ENCODE measurements at places on chromosomes 1 and 21. TPM values are rescaled to one million over a fixed set of nuclear protein-coding genes. Genes with fewer than 3 reads are reported as not detected.

- peak; percentile 16 for DNase-seq
Measured at GRCh38 chr1:107139833-107140702, 771 bp upstream of the NTNG1 start.

GRCh38 chr1:108572182-108572581, 12.3 kb downstream of the EEIG2 start:
- DNase-seq = no peak

DNA sequence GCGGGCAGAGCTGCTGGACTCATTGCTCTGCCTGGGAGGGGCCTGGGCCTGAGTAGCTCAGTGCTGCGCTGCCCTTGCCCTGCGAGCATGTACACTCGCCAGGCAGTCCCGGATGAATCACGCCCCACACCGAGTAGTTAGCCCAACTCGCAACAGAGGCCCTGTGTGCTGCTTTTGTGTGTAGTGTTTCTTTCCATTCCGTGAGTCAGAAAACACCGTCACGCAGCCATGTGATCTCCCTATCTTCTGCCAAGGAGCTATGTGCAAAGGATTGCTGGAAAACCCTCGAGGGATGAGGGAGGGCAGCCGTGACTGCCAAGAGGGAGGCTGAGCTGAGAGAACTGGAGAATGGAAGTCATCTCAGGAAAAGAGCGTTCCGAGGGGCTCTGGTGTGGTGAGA, 37.3 kb downstream of the NENF start:
- DNase-seq = peak; percentile 91

- DNase-seq = no peak
Measured at GRCh38 chr1:230211436-230212145, 144.6 kb downstream of the GALNT2 start.

DNA sequence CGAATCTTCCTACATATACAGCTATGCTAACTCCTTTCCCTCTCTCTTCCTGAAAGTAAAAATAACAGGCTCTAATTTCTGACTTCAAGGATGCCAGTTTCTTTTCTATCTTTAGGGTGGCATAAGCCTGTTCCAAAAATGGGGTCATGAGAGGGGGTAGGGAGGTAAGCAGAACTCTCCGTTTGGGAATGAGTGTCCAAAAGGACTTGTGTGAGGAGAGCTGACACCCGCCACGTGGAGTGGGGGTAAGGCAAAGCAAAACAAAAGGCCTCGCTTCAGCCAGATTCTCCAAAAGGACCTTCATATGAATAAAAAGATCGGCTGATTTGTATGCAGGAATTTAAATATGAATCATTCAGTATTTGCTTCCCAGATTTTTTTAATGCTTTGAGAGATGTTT, 28.6 kb downstream of the PLPPR4 start:
- no peak for DNase-seq

GRCh38 chr1:167538657-167539056, 14.9 kb downstream of the CREG1 start:
- peak; percentile 37 for DNase-seq

DNA sequence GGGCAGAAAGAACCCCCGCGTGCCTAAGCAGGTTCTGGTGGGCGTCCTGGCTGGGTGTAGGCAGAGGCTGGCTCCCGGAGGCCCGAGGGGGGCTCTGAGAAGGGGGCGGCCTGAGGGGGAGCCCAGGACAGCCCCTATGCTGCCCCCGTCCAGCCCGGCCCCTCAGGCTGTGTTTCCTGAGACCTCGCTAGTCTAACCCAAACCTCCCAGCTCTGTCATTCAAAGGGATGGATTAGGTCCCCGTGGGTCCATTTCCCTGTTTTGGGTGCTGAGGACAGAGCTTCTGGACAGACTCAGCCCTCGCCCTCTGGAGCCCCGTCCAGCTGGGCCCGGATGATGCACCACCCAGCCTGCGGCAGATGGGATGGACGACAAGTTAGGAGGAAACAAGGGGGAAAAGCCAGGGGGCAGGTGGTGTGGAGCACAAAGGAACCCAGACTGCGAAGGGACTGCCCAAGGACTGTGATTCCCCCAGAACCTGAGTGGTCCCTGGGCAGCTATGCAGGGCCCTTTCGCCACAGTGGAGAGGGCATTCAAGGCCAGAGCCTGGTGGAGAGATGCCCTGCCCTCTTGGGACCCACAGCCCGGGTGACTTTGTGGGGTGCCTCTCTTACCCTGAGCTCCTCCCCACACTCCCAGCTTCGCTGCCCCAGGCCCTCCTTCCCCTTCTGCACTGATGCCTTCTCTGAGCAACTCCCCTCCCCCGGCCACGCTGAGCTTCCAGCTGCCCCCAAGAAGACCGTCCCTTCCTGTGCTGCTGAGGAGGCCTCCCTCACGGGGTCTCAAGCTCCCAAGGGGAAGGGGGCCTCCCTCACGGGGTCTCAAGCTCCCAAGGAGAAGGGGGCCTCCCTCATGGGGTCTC, 2.8 kb downstream of the HES4 start:
- no peak for DNase-seq

GRCh38 chr1:158324395-158324794, 6.9 kb downstream of the CD1B start:
- no peak for DNase-seq

DNA sequence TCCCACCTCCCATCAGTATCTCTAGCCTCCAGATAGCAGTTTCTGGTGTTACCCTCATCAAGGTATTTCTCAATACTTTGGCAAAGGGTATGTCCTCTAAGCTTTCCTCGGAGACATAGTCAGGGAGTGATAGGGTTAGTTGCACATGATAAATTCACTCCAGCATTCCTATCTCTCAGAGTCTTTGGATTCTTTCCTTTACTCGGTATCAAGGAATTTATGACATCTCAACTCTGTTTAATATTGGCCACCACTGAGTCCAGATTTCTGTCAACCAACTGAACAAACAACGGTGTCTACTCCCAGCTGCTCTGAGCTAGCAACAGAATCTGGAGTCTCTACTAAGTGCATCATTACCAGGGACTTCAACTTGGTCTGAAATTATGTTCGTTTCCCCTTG, 233.4 kb downstream of the TM2D1 start:
- DNase-seq = peak; percentile 7

DNA sequence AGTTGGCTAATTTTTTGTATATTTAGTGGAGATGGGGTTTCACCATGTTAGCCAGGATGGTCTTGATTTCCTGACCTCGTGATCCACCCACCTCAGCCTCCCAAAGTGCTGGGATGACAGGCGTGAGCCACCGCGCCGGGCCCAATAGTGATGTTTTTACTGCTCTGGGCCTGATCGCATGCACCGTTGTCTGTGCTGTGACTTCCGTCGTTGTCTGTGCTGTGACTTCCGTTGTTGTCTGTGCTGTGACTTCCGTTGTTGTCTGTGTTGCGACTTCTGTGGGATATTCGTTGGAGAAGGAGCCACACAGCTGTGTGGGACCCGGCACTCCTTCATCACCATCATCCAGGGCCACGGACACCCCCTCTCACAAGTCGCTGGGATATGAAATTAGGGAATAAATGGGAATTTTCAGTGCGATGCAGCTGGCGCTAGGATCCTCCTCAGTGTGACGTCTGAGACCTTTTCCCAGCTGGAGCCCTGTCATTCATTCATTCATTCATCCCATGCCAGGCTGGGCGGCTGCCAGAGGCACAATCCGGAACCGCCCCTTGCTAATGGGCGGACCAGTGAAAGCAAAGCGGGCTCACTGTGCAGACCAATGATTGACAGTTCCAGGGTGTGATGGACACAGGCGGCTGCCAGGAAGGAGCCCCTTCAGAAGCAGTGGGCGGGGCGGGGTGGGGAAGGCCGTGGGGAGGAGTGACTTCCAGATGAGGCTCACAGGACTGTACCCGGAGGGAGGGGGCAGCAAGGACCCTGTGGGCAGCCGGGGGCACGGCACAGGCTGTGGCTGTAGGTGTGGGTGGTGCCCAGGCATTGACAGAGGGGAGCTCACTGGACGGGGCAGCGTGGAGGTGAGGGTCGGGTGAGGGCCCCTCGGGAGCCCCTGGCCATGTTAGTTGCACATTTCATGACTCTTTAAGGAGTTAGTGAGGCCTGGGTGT, 48.9 kb downstream of the PRKCZ start:
- DNase-seq = no peak

- DNase-seq = no peak
Measured at GRCh38 chr1:160863061-160863773, 530 bp upstream of the CD244 start.

DNA sequence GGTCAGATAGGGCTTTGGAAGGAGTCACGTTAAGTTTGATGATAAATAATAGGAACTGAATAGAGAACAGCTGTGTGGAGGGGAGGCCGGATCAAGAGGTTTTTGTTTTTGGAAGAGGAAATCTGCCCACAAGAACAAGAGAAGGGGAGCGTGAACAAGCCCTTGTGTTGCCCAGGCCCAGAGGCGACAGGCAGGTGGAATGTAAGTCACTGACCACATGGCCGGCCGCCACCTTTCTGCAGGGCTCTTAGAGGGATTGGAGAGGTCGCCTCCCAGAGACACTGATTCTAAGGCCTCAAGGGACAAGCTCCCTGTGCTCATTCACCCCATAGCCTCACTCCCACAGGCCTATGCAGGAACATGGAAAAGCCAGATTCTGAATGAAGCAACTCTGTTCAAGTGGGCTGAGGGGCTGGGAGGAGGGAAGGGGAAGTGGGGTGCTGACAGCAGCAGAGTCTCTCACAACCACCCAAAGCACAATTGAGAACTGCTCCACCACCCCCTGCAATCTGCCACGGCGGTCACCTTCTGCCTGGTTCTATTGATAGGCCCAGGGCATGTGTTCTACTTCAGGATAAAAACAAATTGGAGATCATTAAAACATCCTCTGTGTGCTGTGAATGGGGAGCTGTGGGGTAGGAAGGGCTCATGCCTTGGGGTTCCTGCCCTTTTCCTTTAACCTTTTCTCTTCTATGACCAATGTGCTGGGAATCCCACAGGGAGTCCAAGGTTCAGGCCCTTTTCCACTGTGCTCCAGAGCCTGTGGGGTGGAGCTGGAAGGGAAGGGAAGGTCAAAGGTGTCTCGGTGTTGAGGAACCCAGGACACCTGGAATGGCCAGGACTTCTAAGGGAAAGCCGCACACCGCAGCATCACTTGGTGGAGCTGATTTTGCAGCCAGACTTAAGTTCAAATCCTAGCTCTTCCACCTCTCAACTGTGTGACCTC, 63.3 kb upstream of the PARP1 start:
- DNase-seq = peak; percentile 26

DNA sequence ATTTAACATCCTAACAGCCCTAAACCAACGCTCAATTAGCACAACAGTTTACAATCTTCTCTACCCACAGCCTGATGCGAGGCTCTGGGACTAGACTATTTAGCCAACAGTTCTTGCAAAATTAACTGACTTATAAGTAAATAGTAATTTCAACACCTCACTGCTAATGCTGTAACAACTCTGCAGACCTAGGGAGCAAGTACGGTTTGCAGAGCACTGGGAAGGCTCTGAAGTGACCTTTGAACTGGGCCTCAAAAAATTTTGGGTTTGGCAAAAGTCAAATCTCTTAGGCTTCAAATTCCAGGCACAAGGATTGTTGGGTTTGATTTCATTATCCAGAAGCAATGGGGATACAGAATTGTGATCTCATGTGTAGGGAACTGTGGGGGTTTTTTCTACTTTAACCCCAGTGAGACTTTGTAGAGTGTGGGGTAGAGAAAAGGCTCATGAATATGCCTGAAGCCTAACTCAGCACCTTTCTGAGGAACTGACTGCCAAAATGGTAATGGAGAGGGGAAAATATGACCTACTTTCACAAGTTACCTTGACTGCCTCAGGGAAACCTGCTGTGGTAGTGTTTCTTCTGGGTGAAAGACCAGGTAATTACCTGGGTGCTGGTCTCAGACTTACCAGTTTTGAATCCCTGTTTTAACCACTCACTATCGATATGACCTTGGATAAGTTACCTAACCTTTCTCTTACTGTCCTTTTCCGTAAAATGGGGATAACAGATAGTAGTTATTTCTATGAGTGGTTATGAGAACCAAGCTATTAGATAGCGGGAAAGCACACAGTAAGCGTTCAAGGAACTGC, 889 bp upstream of the TXLNA start:
- no peak for DNase-seq

DNA sequence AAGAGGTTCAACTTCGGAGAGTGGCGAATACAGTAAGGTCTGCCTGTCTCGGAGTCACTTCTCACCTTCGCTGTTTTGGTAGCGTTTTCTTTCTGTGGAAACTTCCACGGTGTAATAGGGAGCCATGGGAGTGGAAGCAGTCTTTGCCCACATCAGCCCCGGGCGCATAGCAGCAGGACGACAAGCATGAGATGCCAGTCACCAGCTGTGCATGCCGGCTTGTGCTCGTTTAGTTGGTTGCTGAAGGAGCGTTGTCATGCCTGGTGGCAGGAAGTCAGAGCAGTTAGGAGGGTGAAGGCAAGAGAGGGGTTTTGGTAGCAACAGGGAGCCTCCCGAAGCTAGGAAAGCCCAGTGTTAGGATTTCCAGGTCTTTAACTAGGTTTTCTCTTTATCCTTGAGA, 58.8 kb downstream of the MRPS6 start:
- DNase-seq = peak; percentile 57

GRCh38 chr1:184970691-184971161, 3.6 kb downstream of the NIBAN1 start:
- DNase-seq = no peak

DNA sequence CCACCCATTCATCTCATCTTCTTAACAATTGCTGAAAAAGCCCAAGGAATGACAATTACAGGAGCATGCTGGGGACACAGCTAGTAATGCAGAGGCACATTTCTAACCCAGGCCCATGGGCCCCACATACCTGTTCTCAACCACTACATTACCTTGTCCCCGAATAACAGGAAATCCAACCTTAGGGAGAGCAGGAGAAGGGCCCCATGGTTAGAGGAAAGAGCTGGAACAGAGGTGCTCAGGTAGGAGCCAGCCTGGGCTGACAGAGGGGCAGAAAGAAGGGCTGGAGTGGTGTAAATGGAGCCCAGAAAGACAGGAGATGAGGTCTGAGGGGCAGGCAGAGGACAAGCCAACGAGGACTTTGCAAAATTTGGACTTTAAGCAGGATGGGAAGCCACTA, 11.4 kb upstream of the S100A8 start:
- no peak for DNase-seq

DNA sequence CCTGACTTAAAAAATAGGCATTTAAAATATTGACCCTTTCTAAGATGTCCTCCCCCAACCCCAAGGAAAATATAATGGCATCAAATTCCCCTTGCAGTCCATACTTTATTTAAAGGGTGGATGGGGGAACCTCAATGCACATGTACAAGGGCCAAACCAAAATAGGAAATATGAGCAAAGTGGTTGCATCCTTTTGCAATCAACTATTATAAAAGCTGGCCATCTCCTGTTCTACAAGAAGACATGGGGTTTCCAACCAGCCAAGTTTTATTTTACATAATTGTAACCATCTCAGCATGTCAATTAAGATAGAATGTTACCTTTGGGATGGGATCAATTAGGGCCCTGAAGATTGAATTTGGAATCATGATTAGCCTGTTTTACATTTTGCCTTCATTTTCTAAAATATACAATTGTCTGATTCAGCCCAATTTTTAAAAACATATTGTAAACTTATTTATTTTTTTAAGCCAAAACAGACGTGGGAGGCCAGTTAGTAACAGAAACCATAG, 146.7 kb upstream of the NFIA start:
- no peak for DNase-seq

- DNase-seq = no peak
Measured at GRCh38 chr1:147745271-147745670, 15.1 kb downstream of the GJA5 start.

THEM5 gene
- not detected for total RNA-seq

TTLL7 gene
- 41.0 TPM for total RNA-seq

PKLR gene
- not detected for total RNA-seq

C21orf91 gene
- 19.1 TPM for total RNA-seq

GUCA2B gene
- not detected for total RNA-seq

All from myocyte (in vitro differentiated cells).